ENCODE measurements at places on chromosomes 3 and 15.

DNA sequence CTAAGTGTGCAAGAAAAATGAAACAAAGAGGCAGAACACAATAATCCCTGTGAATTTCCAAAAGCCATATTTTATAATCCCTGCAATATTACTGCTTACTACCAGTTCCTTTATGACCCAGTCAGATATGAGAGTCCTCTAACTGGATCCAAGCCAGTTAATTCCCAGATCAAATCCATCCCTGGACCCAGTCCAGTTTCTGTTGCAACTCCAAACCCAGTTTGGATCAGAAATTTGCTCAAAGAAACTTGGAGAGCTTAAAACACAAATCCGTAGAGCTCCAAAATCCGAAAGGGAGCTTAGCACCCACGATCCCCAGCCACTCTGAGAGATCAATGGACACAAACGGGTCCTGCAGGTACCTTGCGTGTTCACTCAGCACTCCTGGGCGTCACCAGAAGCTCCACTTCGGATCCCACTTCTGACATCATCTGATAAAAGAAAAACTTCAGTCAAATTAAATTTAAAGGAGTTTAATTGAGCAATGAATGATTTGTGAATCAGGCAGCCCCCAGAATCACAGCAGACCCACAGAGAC is 32.6 kb upstream of the THUMPD3 start:
- no peak for DNase-seq

- peak; percentile 62 for DNase-seq
Observed at GRCh38 chr3:128845778-128846485, 33.5 kb upstream of the ACAD9 start.

- no peak for DNase-seq
Observed at GRCh38 chr3:24367664-24368264, 126.9 kb downstream of the THRB start.

DNA sequence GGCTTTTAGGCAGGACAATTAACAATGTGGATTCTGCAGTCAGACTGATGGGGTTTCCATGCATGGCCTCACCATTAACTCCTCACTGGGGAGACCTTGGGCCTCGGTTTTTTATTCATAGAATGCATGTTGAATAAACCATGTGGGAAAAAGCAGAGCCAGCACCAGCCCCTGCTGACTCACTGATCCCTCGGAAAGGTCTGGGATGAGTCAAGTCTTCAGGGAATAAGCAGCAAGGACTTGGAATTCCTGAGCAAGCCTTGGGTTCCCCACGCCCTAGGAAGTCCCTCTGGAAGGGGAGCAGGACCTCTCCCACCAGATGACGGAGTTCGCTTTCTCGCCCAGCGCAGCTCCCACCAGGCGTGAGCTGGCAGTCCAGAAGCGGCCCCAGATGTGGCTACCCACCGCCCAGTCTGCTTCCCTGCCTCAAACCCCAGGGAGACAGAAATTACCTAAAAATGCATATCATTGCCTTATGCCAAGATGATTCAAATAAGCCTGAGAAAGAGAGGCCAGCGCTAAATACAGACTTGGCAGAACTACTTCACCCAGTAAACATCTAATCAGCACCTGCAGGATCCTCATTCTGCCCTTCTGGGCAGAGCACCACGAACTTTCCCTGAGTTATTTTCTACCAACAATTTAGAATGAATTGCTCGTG is 45.4 kb downstream of the BTD start:
- peak; percentile 99 for DNase-seq

- DNase-seq, result no peak
Observed at GRCh38 chr3:140384876-140385275, 293.0 kb upstream of the TRIM42 start.

DNA sequence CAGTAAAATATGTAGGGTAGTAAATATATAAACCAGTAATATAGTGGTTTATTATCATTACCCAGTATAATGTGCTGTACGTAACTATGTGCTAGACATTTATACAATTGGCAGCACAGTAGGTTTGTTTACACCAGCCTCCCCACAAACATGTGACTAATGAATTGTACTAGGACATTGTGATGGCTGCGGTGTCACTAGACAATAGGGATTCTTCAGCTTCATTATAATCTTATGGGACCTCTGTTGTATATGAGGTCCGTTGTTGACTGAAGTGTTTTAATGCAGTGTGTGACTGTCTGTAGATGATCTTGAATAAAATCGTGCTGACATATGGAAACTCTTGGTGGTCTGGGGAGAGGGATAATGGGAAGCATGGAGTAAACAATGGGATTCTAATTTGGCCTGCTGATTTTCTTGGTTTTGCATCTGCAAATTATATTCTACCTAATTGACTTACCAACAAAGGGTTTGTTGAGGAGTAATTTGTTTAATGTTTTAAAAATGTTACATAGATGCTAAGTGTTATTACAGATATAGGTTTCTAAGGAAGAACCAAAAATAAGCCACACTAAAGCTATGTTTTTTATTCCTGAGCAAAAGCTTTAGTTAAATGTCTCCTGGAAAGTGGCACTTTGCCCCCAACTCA is 496.5 kb upstream of the TBL1XR1 start:
- DNase-seq, result no peak

DNA sequence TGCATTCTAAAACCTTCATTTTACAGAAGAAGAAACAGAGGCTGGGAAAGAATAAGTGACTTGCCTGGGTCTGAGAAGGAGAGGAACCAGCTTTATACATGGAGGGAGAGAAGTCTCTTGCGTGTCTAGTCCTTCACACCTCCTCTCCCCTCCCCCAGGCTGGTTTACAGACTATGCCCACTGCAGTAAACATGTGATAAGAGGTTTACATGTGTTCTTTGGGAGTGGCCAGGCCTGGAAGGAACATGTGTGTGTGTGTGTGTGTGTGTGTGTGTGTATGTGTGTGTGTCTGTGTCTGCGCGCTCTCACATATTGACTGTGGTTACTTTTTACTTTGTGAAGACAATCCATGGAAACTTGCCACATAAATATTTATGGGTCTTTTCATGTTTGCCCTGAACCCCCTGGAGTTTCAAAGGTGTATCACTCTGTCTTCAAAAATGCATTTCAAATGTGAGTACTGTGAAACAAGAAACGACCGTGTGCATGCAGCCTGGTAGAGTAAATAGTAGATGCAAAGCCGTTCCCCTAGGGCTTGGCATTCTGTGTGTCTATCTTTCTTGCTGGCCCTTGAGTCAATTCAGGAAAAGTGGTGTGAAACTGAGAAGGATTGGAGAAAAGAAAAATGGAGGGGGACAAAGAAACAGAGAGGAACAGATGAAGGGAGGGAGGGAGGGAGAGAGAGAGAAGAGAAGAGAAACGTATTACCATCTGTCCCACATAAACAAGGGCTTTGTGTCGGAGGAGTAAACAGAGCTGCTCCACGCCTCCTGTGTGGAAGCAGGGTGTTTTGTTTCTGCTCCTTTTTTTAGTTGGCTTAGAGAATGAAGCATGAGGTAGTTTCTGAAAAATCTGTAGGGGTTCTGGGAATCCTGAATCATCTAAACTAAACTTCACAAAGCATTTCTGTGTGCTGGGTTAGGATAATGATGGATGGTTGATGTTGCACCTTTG is 51.7 kb downstream of the CLDN11 start:
- DNase-seq, result peak; percentile 77

- no peak for DNase-seq
Observed at GRCh38 chr15:69763831-69764230, 311.2 kb downstream of the RPLP1 start.

GRCh38 chr3:72977060-72977808 is 19.4 kb upstream of the PPP4R2 start:
- DNase-seq, result no peak

GRCh38 chr3:30693470-30694120 is 87.2 kb downstream of the TGFBR2 start:
- DNase-seq, result peak; percentile 74

DNA sequence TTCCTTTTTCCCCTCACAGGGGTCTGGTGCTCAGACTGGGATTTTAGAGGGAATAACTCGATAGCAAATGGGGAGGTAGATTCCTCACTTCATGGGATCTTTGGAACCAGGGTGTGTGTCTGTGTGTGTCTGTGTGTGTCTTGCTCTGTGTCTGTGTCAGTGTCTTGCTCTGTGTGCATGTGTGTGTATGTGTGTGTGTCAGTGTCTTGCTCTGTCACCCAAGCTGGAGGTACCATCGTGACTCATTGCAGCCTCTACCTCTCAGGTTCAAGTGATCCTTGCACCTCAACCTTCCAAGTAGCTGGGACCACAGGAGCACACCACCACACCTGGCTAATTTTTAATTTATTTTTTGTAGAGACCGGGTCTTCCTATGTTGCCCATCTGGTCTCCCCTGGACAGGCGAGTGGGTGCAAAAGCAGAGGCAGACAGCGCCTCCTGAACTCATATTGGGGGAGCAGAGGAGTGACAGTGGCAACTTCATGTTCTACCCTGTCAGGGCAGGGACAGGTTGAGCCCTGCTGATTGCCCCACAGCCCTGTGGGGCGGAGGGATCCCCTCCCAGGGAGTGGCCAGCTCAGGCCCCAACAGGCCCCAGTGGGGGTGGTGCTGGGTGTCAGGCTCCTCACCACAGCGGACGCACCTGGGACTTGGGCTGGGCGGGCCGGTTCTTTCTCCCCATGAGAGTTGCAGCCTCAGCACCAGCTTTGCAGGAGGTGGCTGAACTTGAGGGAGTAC is 10.4 kb upstream of the SEMA4B start:
- DNase-seq, result no peak

GRCh38 chr3:62632510-62633294 is 242.5 kb downstream of the CADPS start:
- DNase-seq, result no peak

GRCh38 chr3:127438371-127438770 is 150.5 kb upstream of the PRR20G start:
- no peak for DNase-seq

- peak; percentile 15 for DNase-seq
Observed at GRCh38 chr3:140276703-140277102, 341.7 kb downstream of the CLSTN2 start.

- DNase-seq, result no peak
Observed at GRCh38 chr3:52600258-52600657, 63.9 kb downstream of the UQCC5 start.

DNA sequence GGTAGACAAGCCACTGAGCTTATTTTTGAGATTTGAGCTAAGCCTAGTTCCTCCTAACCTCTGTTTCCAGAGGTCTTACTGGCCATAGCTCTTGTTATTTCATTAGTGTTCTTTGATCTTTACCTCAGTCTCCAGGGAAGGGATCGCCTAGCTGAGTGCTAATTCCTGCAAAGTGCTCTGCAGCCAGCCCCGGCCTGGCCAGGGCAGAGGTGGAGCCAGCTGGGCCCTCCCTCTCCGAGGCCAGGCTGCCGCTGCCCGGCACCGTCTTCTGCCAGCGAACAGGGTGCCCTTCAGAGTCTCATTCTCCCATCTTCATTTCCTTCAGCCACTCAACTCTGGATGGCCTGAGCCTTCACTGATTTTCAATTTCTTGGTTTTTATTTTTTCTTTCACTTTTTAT is 19.7 kb downstream of the FAN1 start:
- no peak for DNase-seq

GRCh38 chr3:59877263-59878037 is 827.6 kb upstream of the CFAP20DC start:
- DNase-seq, result peak; percentile 76

DNA sequence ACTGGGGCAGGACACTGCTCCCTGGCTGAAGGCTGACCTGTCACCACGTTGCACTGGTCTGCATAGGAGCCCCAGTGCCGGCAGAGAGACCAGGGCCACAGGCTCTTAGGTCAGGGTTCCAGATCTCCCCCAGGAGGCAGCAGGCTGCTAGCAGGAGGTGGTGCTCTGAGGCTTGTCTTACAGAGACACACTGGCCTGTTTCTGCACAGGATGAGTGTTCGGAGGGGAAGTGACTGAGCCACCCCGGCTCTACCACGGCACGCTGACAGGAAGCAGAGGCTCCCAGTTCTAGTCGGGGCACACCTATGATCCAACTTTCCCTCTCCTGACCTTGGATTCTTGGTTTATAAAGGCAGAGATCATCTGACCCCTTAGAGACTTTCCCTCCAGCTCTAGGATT is 8.6 kb downstream of the FBXL22 start:
- DNase-seq, result no peak

DNA sequence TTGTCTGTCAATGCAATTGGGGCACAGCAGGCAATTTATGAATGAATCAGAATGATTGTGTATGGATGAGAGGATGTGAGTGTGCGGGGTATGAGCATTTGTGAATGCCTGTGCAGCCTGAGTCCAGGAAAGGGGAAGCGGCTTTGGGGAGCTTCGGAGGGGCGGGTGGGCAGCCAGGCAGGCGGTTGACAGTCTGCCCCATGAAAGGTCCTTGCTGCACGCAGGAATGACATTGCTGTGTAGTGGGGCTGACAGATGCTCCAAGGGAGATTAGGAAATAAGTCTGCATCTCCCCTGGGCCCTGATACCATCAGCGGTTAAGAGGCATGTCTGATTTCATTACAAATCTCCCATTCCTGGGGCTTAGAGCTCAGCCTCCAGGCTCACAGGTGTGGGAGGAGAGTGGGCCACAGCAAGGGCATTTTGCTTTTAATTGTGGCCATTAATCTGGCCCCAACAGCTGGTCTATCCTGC is 26.4 kb upstream of the TSPAN3 start:
- DNase-seq, result no peak

GRCh38 chr3:147422196-147422595 is 13.0 kb downstream of the ZIC1 start:
- DNase-seq, result no peak

DNA sequence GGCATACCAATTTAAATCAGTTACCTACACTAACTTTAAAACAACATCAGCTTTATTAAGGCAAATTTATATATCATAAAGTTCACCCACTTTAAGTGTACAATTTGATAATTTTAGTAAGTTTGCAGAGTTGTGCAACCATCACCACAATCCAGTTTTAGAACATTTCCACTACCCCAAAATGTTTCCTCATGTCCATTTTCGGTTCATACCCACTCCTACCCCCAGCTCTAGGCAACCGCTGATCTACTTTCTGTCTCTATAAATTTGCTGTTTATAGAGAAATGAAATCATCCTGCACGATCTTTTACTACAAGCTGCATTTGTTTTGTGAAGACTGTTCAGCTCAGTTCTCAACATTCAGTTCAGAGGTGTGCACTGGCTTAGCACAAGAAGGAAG is 31.5 kb upstream of the FAM81A start:
- no peak for DNase-seq

DNA sequence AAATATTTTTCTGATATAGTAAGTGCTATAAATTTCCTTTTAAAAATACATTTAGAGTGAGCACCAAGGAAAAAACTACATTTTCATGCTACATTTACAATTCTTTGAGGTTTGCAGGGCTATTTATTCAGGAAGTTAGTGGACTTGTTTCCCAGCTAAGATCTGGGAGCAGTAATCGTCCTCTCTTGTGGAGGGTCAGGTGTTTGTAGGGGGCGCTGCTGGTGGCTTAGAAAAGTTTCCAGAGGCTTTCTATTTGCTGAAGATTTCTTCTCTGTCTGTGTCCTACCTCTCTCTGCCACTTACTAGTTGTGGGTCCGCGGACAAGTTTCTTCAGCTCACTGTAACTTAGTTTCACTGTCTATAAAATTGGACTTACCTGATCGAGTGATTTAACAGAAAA is 163.9 kb downstream of the PEX5L start:
- DNase-seq, result no peak

GRCh38 chr15:67862750-67863441 is 23.1 kb upstream of the RNU6-1 start:
- no peak for DNase-seq

GRCh38 chr3:187769771-187770170 is 24.5 kb upstream of the BCL6 start:
- DNase-seq, result no peak

GRCh38 chr3:169980055-169980454 is 13.4 kb downstream of the SEC62 start:
- DNase-seq, result peak; percentile 4

GRCh38 chr3:13821126-13821525 is 58.7 kb downstream of the WNT7A start:
- DNase-seq, result no peak
